NCI-H510A (cell line): ENCODE measurements at places on chromosomes 3 and 15.

DNA sequence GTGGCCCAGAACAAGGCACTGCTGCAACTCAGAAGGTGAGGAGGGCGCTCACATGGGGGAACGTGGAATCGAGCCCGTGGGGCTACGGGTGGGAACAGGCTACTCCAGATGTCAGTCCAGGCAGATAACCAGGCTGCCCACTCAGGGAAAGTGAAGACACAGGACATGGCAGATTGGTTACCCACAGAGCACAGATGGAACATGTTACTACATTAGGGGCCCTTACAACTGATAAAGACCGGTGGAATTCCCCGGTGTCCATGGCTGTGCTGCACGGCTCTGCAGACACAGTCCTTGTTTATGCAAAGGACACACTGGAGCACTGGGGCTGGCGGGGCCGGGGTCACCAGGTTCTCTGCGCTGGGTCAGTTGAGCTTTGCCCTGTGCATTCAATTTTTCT lies 36.9 kb downstream of the PCSK6 start:
- no peak for DNase-seq

DNA sequence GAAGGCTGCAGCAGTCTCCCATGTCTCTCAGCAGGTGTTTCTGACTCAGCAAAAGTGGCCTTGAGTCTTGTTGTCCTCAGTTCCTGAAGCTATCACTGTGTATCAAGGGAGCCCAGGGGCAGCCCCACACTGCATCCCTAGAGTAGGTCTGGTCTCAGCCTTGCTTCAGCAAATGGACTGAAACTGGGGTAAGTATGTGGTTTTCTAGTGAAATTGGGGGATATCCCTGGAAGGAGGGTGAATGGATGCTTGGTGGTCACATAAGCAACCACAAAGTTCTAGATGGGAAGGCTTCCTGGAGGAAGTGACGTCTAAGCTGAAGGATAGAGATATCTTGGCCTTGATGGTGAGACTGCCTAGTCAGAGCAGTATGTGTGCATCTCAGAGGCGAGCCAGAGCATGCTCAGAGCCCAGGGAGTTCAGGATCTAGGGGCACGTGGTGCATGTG lies 38.4 kb downstream of the TMEM158 start:
- no peak for DNase-seq

- no peak for DNase-seq
These were observed 839.8 kb upstream of the ALCAM start for GRCh38 chr3:104526901-104527401.

- DNase-seq, result no peak
These were observed 35.5 kb upstream of the TIMP4 start for GRCh38 chr3:12194209-12194608.

DNA sequence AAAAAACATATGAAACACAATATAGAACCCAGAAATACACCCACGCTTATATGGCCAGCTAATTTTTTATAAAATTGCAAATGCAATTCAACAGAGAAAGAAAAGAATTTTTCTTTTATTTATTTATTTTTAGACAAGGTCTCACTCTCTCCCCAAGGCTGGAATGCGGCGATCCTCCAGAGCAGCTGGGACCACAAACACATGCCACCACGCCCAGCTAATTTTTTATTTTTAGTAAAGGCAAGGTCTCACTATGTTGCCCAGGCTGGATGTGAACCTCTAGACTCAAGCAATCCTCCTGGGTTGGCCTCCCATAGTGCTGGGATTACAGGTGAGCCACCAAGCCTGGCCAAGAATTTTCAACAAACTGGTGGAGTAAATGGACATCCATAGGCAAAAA lies 117.9 kb downstream of the SCAPER start:
- no peak for DNase-seq

DNA sequence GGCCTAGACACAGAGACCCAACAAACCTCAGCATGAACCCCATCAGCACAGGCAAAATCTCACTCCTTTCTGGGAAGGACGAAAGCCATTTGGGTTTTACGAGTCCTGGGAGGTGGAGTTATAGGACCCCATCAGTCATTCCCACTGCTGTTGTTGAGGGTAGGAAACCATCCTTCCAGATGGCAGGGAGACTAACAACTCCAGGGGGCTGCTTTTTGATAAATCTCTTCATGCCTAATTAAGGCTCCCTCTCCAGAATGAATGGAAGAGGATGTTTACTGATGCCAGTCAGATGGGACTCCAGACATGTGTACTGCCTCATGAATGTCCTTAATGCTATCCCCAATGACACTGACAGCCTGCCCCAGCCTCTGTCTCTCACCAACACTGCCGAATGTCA lies 75.3 kb downstream of the ST8SIA2 start:
- no peak for DNase-seq

GRCh38 chr15:89101302-89102193 lies 13.3 kb downstream of the ABHD2 start:
- DNase-seq, result no peak

- DNase-seq, result no peak
These were observed at the start of gene TPM1 for GRCh38 chr15:63041974-63042876. Gene TPM1 (plus strand): TSS chr15:63042747. CDS start chr15:63042830, 83 bp downstream.

GRCh38 chr3:5499404-5499803 lies 311.9 kb downstream of the EDEM1 start:
- no peak for DNase-seq

GRCh38 chr3:124510290-124510689 lies 220.0 kb upstream of the UMPS start:
- DNase-seq, result no peak

GRCh38 chr15:58562135-58562534 lies 130.3 kb downstream of the LIPC start:
- no peak for DNase-seq

DNA sequence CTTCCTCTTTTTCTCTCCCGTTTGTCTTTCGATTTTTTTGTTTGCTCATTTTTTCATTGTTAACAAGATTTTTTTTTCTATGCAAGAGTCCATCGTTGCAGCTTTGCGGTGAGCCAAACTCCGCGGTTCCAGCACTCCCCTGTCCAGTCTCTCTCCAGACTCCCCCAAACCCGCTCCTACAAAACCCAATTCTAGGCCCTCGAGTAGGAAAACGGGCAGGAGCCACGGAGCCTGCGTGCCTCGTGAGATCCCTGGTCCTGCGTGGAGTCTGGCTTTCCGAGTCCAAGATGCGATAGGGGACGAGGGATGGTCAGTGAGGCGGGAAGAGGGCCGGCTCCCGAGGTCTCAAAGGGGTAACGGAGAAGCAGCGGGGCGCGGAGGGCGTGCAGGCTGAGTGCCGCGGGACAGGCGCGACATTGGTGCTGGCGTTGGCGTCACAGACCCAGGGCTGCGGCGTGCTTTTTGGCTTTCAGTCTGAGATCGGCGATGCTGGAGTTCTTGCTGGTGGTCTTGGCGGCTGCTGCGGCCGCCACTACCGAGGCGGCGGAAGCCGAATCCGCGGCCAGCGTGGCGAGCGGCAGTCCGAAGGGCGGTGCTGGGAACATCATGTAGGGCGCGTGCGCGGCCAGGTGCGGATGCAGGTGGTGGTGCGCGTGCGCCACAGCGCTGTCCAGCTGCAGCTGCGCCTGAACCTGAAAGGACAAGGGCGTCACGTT lies 8.5 kb downstream of the SHOX2 start:
- DNase-seq, result peak; percentile 70

GRCh38 chr3:106215047-106215446 lies 346.2 kb upstream of the CBLB start:
- no peak for DNase-seq

DNA sequence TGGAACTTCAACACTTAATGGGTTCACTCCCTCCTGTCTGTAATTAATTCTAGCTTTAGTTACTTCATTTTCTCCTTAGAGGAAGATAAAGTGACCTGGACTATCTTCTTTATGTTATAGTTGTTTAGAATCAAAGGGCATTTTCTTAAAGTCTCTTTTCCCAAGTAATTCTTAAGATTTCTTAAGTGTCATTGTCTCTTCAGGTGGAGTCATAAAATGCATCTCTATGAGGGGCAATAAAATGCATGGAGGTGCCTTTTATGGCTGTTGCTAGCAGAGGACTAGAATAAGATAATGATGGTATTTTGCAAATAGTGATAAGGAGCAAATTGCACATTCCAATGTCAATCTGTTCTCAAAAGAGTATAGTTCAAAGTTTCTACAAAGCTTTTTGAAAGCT lies 34.5 kb downstream of the CNTN4 start:
- DNase-seq, result no peak

DNA sequence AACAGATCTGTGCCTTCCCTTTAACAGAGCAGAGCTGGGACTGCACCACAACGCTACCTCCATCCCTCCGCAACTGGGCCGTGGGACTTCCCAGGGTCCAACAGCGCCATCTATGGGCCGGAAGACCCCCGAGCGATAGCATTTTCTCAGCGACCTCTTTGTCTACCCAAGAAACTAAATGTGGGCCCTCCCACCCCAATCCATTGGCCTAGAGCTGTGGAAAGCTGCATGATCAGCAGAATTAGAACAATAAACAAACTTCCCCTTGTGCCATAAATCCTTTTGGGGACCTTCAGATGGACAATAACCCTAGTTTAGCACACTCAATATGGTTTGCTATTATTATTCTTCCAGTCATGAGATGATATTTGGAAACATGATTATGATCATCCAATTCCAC lies 74.8 kb upstream of the NTRK3 start:
- DNase-seq, result no peak

DNA sequence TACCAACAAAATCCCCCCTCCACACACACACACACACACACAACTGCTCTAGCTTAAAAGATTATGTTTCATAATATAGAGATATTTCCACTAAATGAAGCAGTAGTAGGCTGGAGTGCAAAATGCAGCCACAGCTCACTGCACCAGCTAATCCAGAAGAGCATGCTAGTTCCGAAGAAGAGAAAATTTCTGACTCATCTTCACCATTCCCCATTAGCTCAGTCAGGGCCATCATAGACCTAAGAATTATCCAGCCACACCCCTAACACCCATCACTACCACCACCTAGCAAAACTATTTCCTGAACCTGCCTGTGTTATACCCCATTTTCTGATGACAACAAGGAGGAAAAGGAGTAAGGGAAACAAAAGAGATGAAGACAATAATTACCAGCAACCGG lies 67.1 kb upstream of the UBE2E2 start:
- DNase-seq, result no peak
